ENCODE measurements at places on chromosomes 16 and 17.

DNA sequence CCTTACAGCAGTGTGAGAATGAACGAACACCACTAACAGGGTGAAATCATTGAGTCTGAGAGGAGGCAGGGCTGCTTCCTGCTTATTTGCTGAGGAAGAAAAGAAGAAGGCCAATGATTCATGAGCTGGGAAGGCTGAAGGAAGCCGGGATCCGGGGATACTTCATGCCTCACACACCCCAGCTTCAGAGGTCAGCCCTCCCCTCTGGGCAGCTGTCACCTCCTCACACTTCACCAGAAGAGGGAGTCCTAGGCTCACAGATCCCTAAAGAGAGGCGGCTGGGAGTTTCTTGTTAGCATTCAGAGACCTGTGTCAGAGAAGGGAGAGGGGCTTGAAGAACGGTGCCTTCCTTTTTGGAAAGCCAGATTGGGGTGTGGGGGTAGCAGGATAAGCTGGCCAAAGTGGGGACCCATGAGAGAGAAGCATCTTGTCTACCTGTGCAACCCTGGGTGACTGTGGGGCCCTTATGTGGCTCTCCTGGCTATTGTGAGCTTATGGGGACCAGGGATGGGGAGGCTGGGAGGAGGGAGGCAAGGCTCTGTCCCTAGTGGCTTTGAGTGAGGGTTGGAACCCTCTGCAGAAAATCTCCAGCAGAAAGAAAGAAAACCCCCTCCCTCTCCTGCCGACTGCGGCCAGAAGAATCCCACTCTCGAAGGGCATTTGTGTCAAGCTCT lies 94.6 kb downstream of the RGS9 start:
- no peak for DNase-seq

DNA sequence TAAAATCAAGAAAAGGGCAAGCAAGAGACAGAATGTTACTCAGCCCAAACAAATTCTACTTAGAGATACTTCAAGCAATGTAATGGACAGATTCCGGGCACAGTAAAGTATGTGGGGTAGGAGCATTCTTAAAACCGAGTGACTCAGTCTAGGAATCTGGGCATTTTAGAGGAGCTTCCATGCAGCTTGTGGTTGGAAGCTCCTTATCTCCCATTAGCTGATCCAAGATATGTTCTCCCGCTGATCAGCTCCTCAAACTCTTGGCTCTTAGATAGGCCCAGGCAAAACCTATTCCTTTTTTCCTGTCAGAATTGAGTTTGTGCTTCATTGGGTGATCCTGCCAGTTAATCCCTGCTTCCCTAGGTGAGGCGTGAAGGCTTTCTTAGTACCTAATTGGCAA lies 303.3 kb downstream of the CEP112 start:
- DNase-seq = no peak

DNA sequence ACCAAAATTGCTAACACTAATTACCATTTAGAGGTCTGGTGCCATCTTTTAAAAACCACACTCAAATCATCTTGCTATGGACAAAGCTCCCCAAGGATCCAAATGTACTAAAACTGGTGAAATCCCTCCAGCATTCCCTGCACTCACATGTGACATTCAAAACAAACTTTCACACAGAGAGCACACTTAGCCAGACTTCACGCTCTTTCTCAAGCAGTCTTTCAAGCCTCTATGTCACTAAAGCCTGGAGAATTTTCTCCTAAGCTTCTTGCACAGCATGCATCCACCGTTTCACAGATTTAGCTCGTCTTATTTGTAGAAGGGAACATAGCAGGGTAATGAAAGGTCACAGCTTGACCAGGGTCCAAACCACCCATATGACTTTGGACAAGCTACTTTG lies 19.3 kb downstream of the CMTM3 start:
- DNase-seq = no peak

DNA sequence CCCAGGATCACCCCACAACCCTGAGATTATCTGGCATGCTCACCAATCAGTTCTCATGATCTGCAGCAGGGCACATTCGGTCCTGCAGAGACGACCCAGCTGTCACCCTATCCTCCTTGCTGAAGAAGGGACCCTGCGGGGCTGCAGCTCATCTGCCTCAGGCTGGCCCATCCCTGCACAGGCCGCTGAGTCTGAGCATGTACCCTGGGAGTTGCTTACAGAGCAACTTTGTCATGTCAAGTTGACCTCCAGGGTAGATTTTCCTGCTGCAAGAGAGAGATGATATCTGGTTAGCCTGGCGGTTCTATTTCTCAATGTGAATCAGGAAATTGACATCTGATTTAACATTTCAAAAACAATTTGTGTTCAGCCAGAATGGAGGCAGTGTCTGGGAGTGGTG lies 36.0 kb upstream of the ADCY9 start:
- no peak for DNase-seq

DNA sequence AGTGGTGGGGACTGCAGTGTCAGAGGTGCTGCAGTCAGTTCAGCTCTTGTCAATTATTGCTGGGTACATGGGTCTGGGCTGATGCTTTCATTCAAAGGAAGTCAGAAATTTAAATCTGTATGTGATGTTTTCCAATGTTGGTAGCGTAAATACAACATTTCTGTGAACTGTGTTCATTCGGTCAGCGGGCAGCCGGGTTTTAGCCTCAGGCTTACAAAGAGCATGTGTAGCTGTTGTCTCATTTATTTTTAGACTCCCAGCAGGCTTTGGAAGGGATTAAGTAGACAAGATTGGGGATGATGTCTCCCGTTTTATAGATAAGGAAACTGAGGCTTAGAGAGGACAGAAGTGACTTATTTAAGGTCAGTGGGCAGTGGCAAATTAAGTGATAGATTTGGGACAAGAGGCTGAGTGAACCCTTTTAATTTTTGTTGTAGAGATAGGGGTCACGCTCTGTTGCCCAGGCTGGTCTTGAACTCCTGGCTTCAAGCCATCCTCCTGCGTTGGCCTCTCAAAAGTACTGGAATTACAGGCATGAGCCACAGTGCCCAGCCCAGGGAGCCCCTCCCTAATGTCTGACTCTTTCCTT lies 8.1 kb downstream of the AQP8 start:
- DNase-seq = no peak

Measured in activated naive CD4-positive, alpha-beta T cell (primary cell).